ENCODE measurements at places on chromosomes 3 and 15.

- DNase-seq = no peak
Observed at GRCh38 chr3:148631124-148631903, 66.4 kb upstream of the AGTR1 start.

DNA sequence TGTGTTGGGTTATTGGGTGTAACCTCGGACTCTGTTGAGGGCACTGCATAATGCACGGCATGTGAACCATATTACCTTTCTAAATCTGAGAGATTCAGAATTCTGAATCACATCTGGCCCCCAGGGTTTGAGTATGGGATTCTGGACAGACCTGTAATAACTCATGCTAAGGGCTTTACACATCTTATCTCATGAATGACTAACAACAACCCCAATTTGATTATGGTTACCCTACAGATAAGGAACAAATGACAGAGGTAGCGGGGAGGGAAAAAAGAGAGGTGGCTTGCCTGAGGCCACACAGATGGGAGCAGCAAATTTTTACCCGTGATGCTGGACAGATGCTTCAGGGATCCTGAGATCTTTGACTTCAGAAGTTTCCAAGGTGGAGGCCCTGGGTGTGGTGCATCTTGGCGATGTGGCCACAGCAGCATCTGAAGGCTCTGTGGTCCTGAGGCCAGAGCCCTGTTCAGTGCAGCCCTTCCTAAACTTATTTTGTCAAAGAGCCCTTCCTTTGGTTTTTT is 43.8 kb downstream of the POMGNT2 start:
- no peak for DNase-seq

- no peak for DNase-seq
Observed at GRCh38 chr15:70559265-70560239, 203.8 kb downstream of the UACA start.

DNA sequence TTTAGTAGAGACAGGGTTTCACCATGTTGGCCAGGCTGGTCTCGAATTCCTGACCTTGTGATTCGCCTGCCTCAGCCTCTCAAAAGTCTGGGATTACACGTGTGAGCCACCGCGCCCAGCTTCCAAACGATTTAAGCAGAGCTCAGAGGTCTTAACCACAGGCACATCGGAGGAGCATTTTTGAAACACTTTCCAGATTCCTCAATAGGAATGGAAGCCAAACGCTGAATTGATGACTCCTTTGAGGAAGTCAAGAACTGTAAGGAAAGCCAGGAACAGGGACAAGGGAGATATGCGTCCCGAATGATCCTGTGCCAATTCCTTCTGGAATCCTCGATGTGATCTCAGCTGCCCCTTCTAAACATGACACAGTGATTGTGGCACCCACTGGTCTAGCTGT is 40.0 kb downstream of the TRH start:
- no peak for DNase-seq

DNA sequence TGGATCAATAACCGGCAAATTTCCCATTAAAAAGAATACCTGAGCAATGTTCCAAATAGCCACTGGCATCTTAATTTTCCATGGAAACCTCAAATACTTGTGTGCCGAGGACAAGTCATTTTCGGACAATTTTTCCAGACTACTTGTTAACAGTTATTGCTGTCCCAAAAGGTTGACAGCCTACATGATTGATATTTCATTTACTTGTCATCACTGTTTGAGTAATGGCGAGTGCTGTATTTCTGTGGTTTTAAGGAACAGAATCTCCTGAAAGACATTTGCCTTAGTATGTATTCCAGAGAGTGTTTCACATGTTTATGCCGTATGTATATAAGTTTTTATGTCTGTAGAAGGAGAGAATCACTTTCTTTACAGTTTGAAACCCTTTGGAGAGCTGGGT is 36.7 kb downstream of the MAP2K5 start:
- no peak for DNase-seq

- no peak for DNase-seq
Observed at GRCh38 chr3:100693225-100693624, 16.1 kb upstream of the TFG start.

- no peak for DNase-seq
Observed at GRCh38 chr15:101003706-101004105, 84.5 kb downstream of the LRRK1 start.

- no peak for DNase-seq
Observed at GRCh38 chr15:90202929-90203328, 1.8 kb downstream of the SEMA4B start.

GRCh38 chr3:124230432-124230831 is 238.5 kb upstream of the ROPN1 start:
- DNase-seq = no peak

GRCh38 chr3:195015021-195015420 is 255.9 kb downstream of the XXYLT1 start:
- DNase-seq = peak; percentile 38

- DNase-seq = no peak
Observed at GRCh38 chr3:116263842-116264545, 181.3 kb downstream of the LSAMP start.

GRCh38 chr15:38696790-38697495 is 132.3 kb upstream of the RASGRP1 start:
- no peak for DNase-seq

- DNase-seq = no peak
Observed at GRCh38 chr3:38526792-38527191, 30.7 kb downstream of the EXOG start.

DNA sequence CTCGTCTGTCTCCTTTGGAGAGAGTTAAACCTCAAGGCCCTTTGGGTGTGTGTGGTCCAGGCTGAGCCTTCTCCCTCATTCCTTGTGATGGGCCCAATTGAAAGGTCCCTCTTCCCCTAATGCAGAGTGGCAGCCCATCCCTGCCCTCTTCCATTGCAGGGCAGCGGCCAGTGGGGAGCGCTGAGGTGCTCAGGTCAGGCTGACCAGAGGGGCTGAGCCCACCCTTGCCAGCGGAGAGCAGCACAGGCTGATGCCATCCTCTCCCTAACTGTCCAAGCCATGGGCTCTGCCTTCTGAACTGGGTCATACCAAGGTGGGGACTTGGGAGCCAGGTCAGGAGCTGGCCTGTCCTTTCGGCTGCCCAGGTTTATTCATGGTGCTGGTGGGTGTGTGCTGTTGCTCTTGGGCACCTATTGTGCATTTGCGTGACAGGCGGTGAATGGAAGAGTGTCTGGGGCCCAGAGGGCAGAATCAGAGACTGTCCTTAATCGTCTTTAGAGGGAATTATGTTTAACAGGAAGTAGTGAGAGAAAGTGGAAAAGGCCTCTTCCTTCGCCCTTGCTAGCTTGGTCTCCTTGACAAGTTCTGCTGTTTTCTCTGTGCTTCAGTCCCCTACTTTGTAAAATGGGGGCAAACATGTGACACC is 96.9 kb downstream of the VGLL4 start:
- DNase-seq = no peak

DNA sequence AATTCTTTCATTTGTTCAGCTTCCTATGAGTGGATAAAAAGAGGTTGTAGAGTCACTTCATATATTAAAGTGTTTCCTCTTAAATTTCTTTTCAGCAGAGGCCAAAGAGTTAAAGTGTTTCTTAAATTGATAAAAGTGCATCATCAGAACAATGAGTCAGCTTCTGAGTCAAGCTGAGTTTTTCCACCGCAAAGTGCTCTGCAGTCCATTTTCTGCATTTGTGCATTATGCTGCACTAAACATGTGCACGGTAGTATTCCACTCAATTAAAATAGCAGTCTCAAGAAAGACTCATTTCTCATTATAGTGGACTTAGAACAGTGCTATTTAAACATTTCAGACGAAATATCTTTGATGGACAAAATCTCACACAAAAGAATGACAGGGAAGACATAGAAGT is 152.0 kb downstream of the ZBBX start:
- no peak for DNase-seq

DNA sequence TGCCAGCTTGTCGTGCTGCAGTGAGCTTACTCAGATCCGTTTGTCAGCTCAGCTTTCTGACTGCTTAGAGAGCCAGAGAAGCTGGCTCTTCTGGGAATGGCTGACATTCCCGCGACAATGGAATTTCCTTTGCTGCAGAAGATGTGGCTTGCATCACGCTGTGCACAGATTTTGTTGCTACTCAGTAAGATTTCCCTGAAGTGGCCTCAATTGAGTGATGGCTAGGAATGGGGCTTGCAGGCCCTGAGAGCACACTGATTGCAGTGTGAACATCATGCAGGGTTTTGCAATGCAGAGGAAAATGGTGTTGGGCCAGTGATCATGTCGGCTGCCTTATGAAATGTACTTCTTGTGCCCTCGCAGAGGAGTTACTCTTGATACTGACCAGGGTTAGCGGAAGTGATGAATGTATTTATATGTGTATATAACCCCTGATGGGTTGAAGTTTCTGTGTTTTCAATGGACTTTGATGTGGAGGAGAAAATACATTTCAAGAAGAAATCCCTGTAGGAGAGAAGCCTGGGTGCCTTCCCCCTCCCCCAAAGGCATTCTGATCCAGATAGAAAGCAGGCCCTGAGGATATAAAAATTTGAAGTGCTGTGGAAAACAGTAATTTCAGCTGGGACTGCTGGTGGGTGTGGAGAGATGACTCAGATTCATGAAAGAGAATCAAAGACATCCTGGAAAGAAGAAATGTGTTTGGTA is 102.5 kb upstream of the PDZRN3 start:
- DNase-seq = peak; percentile 11

GRCh38 chr15:77009646-77010311 is 14.9 kb downstream of the PSTPIP1 start:
- peak; percentile 33 for DNase-seq

- no peak for DNase-seq
Observed at GRCh38 chr3:119319311-119319710, 25.1 kb downstream of the ARHGAP31 start.

- no peak for DNase-seq
Observed at GRCh38 chr3:27275441-27275990, 93.7 kb downstream of the NEK10 start.

DNA sequence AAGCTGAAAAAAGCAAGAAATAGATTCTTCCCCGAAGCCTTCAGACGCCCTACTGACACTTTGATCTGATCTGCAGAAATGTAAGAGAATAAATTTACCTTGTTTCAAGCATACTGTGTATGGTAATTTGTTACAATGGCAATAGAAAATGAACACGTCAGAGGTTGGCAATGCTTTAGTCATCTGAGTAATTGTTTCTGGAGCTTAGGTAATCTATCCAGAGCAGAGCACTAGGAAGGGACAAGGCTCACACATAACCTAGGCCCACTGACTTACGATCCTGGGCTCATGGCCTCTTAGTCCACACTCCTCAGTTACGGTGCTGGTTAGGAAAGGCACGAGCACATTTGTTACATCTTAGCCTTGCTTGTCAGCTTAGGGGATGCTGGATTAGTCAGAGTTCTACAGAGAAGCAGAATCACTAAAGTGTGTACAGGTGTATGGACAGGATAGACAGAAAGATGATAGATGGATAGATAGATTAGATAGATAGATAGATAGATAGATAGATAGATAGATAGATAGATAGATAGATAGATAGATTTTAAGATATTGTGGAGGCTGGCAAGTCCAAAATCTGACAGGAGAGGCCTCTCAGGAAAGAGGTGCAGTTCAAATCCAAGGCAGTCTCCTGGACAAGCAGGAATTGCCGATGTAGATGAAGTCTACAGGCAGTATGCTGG is 46.8 kb upstream of the TBC1D23 start:
- DNase-seq = peak; percentile 50

DNA sequence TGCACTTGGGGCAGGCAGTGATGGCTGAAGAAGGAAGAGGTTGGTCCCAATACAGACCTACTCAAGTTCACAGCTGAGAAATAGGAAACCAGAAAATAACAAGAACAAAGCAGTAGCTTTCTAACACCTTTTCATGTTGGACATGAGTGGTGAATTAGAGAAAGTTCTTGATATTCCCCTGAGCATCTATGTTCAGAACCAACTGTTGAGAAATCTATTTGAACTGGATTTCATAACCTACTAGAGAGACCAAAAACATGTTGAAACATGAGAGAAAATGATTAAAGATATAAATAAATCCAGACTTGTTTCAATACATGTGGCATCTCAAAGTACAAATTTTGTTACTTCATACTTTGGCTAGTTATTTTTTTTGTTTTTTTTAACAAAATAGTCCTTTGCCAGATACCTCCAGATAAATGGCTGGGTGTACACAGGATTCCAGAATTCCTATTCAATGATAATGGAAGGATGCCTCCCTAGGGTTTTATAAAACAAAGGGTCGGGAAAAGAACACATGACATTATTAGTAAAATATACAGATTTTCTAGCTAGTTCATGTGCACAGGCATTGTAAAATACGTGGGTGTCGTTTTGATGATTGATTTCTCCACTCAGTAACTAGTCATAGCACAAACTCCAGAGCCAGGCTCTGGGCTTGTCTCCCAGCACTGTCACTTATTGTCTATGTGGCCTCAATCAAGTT is 34.4 kb upstream of the TNFSF10 start:
- peak; percentile 58 for DNase-seq

GRCh38 chr3:59709702-59710553 is 660.1 kb upstream of the CFAP20DC start:
- DNase-seq = no peak

DNA sequence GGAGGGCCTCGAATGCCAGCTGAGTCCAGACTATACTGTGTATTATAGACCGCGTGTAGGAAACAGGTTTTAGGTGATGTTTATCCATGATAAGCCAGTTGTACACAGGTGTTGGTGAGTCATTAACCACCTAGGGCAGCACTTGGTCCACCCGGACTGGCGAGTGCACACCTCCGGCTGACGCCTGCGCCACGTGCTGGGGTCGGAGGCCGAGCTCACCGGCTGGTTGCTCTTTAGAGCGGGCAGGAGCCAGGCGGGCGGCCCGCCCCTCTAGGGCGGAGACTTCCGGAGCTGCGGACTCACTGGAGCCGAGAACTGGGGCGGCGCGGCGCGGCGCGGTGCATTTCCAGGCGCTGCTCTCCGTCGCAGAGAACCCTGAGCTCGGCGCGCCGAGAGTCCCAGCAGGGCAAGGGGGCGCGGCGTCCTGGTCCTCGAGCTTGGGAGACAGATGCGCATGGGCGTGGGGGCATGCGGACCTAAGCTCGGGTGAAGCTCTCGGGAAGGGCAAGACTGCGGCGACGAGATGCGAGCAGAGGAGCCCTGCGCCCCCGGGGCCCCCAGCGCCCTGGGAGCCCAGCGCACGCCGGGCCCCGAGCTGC is at the start of gene ESYT3:
TSS of gene ESYT3 (plus strand) at position 341 of the 599 bp plus-strand sequence. CDS start at position 524, 183 bp downstream.
- peak; percentile 87 for DNase-seq

DNA sequence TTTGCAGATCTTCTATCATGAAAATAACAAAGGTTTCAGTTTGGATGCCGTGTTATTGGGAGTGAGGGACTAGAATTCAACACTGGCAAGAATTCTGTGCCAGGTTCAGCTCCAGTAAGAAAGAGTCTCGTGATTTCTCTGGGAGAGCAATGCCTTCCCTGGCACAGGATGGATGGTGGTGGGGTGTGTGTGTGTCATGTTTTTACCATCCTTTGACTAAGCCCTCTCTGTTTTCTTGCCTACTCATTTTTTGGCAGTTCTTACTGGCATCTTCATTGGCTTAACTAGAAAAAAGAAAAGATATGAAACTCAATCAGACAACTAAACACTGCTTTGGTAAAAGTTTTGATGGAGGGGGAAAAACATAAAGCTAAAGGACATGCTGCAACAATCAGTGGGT is 86.6 kb downstream of the FMN1 start:
- peak; percentile 42 for DNase-seq

Measured in mammary epithelial cell (primary cell).